ENCODE measurements at places on chromosomes 16 and 17.

- no peak for DNase-seq
These were observed 336.8 kb upstream of the MON1B start for GRCh38 chr16:76854234-76854633.

GRCh38 chr17:72110231-72110941, 10.4 kb upstream of the SOX9 start:
- no peak for DNase-seq

DNA sequence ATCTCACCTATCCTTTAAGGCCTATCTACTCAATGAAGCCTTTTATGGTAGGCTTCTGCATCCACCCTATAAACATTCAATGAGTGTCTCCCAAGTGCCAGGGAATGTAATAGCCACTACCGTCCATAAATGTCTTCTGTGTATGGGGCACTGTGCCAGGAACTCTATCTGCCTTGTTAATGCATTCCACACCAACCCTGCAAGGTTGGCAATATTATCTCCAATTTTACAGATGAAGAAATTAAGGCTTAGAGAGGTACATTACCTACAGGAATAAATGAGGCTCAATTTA, 20.0 kb downstream of the MAP3K14 start:
- no peak for DNase-seq

- no peak for DNase-seq
These were observed 88.2 kb upstream of the HAS3 start for GRCh38 chr16:69017036-69017783.

DNA sequence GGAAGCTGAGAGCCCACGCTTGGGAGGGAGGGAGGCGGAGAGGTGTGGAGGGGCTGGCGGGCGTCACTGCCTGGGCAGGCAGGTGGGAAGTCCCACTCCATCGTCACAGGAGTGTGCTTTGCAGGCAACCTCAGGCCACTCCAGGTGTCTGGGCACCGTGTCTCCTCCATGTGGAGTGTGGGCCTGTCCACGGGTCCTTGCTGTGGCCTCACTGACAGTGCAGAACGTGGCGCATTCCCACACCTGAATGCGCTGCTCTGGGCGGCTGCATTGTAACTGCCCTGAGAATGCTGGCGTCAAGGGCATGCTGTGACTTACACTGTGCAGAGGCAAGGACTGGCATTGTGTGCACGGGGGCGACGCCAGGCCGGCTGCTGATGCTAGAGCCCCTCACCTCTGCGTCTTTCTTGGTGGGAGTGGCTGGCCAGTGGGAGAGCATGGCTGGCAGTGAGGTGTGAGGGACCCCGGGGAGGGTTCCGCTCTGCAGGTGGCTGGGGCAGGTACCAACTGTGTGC, 66.4 kb downstream of the BANP start:
- DNase-seq: no peak
